ENCODE measurements at places on chromosomes 12 and 14.

DNA sequence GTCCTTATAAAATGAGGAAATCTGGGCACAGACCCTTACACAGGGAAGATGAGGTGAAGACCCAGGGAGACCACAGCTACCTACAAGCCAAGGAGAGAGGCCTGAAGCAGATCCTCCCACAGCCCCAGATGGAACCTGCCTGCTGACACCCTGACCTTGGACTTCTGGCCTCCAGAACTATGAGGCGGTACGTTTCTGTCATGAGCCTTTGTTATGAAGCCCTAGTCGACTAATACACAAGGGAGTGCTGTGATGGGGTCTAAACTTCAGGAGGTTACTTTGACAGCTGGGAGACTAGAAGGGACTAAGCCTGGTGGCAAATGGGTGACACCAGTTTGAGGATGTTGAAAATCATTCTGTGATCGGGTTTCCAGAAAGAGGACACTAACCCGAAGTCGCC, 85.0 kb downstream of the RNF34 start:
- DNase-seq = no peak

GRCh38 chr12:113161415-113162016, 12.0 kb downstream of the CFAP73 start:
- DNase-seq = peak; percentile 58

DNA sequence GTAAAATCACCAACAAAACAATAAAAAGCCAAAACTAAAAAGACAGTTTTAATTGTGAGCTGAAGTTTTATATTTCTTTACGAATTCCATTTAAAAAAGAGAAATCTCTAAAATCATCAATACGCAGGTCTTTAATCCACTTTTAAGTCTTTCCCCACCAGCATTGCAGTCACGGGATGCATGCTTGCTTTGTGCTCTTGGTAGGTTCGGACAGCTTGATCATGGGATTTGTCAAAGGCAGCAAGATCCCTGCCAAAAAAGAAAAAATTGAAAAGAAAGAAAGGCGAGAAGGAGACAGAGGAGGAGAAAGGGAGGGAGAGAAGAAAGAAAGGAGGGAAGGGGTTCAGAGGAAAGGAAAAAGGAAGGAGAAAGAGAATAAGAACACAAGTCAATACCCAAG, 4.7 kb upstream of the HAL start:
- no peak for DNase-seq

GRCh38 chr12:82174383-82174782, 183.8 kb downstream of the CCDC59 start:
- no peak for DNase-seq

DNA sequence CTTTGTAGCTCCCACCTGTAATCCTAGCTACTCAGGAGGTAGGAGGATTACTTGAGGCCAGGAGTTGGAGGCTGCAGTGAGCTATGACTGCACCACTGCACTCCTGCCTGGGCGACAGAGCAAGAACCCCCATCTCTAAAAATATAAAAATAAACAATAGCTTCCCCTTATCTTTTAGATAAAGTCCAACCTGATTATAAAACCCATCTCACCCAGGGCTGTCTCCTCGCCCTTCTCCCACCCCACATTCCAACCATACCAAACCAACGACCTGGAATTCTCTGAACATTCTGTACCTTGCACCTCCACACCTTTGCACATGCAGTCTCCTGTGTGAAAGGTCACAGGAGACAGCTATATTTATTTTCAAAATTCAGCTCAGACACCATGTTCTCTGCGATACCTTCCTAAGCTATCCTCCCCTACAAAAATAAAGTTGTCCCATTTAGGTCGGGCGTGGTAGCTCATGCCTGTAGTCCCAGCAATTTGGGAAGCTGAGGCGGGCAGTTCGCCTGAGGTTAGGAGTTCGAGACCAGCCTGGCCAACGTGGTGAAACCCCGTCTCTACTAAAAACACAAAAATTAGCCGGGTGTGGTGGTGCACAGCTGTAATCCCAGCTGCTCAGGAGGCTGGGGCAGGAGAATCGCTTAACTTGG, 7.7 kb downstream of the SLC7A7 start:
- no peak for DNase-seq

GRCh38 chr14:32478050-32478449, 149.0 kb downstream of the AKAP6 start:
- no peak for DNase-seq

- DNase-seq = no peak
Observed at GRCh38 chr14:33738491-33738890, 212.4 kb downstream of the EGLN3 start.

DNA sequence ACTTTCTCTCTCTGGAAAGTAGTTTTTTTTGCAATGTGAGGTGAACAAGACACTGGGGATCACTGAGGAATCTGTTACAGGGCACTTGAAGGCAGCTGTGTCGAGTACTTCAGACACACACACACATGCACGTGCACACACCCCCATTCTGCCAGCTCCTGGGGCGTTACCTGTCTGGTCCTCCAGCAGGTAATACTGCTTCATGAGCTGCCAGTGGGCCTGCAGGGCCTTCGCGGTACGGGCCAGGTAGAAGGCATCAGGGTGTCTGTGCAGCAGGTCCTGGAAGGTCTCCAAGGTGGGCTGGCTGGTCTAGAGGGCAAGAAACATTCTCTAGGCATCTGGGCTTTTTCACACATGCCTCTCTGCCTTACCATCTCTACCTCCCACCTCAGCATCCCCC, 5.1 kb downstream of the MCRS1 start:
- no peak for DNase-seq

GRCh38 chr12:42799966-42800365, 210.4 kb upstream of the PRICKLE1 start:
- no peak for DNase-seq
